Spinal cord (tissue), 10 donors: ENCODE measurements at places on chromosomes 16 and 17.

DNA sequence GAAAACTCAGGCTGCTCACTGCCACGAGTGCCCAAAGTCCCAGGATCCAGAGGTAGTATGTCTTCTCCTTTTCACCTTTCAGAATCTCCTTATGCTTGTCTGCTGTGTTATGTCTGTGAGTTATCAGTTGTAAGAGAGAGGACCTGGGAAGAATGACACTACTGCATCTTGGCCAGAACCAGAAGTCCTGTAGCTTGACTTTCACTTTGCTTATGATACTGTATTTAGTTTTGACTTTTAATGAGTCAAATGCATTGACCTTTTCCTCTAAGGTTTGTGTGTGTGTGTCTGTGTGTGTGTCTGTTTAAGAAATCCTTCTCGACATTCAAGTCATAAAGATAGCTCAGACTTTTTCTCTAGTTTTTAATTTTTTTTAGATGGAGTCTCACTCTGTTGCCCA is 43.4 kb downstream of the BMERB1 start:
- DNase-seq: no peak

DNA sequence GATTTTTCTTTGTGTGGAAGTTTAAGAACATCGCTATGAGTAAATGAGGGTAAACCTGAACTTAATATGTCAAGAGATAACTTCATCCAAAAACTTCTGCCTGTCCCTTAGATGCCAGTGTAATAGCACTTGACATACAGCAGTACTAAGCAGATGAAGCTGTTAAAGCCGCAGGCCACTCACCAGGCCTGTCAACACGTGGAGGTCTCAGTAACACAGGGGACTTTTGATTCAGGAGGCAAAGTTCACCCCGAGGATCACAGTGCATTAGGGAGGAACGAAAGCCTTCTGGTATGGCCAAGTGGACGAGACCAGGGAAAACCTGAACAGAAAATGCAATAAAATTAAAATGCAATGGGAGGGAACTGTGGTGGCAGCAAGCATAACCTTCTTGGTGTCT is 235.7 kb downstream of the CHD9NB start:
- DNase-seq: no peak

- no peak for DNase-seq
Observed at GRCh38 chr17:28956861-28957260, 5.5 kb upstream of the PHF12 start.

- DNase-seq: peak; percentile 85
Observed at GRCh38 chr17:36627101-36627500, 25.7 kb downstream of the MRM1 start.

- DNase-seq: peak; percentile 14
Observed at GRCh38 chr17:9521062-9521461, 54.6 kb downstream of the STX8 start.

DNA sequence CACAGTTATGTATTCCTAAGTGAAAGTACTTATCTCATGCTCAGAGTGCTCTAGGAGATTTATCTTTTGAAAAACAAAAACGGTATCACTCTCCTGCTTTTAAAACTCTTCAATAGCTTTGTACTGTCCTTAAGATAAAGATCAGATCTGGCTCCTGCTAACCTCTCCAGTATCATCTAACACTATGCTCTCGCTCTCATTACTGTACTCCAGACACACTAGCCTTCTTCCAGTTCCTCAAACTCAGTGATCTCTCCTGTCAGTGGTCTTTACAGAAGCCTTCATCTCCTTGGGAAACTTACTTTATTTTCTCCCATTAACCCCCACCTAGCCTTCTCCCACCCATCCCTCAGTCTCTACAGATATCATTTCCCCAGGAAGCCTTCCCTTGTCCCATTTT is 10.1 kb downstream of the ULK2 start:
- no peak for DNase-seq

- DNase-seq: peak; percentile 77
Observed at GRCh38 chr17:57935833-57936807, 19.1 kb downstream of the CUEDC1 start.

DNA sequence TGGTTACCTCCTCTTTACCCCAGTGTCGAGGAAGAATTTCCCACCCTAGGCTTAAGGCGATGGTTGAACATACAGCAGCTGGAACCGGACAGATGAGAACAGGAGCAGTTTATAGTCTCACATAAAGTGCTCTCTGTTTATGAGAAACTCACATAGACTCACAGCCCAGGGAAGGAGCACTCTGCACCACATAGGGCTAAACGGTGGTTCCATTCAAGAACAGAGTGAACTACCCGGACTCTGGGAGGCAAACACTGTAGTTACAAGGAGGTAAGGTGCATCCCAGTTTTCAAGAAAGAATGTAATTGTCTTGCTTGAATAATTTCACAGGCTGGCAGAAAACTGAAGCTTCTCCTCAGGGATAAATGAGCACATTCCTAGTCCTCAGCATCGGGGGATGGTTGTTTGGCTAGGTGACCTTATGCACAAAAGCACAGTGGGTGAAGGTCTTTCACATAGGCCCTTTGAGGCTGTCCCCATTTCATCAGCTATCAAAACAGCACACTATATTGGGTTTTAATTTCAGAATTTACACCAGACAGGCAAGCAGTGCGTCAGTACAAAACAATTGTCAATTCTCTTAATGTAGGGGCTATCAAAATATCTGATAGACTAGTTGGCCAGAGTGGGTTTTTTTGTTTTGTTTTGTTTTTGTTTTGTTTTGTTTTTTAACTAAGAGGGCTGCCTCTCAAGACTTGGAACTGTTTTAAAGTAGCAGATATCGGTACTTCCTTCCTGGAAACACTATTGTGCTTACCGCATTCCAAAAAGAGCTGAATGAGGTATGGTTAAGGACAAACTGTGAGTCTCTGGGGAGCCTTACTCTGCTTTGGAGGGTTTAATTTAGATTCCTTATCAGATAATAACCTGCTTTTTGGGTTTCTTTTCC is 918.1 kb upstream of the CDH8 start:
- no peak for DNase-seq
